ENCODE measurements at places on chromosomes 2 and 18.

DNA sequence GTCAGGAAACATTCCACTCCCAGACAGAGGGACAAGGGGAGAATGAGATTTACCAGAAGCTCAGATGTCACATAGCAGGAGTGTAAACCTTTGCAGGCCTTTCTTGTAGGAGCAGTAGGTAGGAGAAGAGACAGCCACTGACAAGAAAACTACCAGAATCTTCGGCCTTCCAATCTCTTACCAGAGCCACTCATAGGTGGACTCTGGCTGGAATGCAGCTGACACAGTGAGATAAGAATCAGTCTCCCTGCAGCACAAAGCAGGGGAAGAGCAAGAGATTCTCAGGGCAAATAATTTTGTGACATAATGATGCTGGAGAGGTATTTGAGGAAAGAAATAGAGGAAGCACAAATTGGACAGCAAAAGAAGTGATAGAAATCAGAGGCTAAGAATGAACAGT lies 1534.5 kb downstream of the DPP10 start:
- no peak for DNase-seq

GRCh38 chr18:8776013-8776943 lies 70.9 kb downstream of the MTCL1 start:
- DNase-seq: no peak

GRCh38 chr2:26807788-26808460 lies 22.1 kb downstream of the CENPA start:
- peak; percentile 9 for DNase-seq

- no peak for DNase-seq
These were observed 72.2 kb downstream of the CELF4 start for GRCh38 chr18:37493352-37493935.

DNA sequence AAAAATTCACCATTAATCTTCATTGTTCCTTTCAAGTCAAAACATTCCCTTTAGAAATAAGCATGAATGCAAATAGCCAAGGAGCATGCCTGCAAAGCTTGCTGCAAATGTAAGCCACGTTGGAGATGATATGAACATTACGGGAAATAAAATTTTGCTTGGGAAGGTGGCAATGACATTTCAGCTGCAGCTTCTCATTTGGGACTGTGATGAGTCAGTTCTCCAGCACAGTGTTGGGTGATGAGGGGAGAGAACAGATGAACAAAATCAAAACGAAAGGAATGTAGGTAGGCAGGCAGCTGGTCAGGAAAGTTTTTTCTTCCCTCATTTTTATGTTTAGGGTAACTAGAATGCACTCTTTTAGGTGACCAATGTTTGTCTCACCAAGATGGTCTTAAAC lies 65.3 kb upstream of the CHRNA1 start:
- no peak for DNase-seq

GRCh38 chr18:59001721-59002120 lies 137.0 kb downstream of the ZNF532 start:
- DNase-seq: no peak

GRCh38 chr2:173511942-173512341 lies 157.3 kb downstream of the CDCA7 start:
- no peak for DNase-seq

DNA sequence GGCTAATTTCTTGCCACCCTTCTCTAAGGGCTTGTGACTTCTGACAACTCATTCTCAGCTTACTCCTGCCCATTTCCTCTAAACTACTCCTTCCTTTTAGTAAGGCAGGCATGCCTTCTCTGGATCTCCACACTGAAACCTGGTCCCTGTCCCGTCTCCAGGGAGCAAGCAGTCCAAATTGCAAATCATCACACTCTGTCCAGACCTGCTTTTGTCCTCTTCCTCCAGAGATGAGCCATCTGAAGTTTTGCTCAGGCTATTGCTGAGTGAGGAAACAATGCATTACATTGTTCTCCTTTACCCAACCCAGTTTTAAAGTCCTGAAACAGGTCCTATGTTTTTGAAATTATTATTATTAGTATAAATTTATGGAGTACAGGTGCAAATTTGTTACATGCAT lies 57.3 kb downstream of the ARHGAP25 start:
- no peak for DNase-seq

DNA sequence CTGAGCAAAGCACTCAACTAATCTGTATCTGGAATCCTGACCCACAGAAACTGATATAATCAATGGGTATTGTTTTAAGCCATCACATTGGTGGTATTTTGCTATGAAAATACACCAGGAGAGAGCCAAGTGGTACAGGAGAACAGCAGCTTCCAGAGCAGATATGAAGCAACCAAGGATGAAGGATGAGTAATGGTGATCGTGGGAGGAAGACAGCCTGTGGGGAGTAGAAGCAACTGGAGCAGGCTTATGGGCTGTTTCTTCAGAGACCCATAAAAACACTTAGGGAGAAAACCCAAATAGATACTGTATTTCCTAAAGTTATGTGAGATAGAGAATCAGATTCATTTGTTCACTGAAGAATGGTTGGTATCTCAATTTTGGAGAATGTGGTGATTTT lies 330.8 kb downstream of the NUP35 start:
- no peak for DNase-seq

- no peak for DNase-seq
These were observed 26.6 kb upstream of the NAPG start for GRCh38 chr18:10499230-10499629.

DNA sequence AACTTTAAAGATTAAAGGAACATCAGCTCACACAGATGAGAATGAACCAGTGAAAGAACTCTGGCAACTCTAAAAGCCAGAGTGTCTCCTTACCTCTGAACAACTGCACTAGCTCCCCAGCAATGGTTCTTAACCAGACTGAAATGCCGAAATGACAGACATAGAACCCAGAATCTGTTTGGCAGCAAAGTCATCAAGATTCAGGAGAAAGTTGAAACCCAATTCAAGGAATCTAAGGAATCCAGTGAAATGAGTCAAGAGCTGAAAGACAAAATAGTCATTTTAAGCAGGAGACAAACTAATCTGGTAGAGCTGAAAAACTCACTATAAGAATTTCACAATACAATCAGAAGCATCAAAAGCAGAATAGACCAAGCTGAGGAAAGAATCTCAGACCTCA lies 72.0 kb downstream of the STRADB start:
- DNase-seq: no peak

GRCh38 chr2:233912691-233913423 lies 4.3 kb upstream of the TRPM8 start:
- no peak for DNase-seq

- DNase-seq: peak; percentile 23
These were observed 54.1 kb downstream of the CDC42EP3 start for GRCh38 chr2:37617119-37617892.

DNA sequence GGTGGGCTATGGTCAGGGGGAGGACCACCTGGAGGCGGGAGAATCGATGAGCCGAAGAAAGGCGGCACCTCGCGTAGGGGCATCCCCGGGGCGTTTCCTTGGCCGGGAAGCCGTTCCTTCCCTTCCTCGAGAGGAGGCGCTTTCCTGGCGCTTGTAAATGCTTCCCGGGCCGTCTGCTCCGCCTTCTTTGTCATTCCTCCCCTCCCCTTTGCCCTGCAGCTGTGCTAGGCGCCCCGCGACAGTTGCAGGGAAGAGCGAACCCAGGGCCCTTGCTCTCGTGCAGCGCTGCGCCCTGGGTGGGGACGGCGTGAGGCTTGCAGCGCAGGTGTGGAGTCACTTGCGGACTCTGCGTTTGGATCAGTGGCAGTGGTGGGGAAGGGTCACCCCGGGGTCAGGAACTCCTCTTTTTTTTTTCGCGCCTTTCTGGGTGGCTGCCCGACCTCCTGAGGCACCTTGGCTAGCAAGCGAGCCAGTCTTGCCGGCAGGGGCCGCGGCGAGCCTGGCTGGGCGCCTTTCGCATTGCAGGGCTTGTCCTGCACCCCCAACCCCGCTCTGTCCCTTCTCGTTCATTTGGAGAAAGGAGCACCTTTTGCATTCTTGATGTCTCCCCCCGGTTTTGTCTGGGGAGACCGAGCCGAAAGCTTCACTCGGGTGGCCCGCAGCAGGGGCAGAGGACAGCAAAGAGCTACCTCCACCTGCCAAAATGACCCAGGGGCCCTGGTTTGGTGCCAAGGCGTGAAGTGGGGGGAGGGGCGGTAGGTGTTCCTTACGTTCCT lies 858 bp downstream of the KCNS3 start:
- peak; percentile 52 for DNase-seq

- DNase-seq: no peak
These were observed 35.0 kb downstream of the SNED1 start for GRCh38 chr2:241033336-241033987.

DNA sequence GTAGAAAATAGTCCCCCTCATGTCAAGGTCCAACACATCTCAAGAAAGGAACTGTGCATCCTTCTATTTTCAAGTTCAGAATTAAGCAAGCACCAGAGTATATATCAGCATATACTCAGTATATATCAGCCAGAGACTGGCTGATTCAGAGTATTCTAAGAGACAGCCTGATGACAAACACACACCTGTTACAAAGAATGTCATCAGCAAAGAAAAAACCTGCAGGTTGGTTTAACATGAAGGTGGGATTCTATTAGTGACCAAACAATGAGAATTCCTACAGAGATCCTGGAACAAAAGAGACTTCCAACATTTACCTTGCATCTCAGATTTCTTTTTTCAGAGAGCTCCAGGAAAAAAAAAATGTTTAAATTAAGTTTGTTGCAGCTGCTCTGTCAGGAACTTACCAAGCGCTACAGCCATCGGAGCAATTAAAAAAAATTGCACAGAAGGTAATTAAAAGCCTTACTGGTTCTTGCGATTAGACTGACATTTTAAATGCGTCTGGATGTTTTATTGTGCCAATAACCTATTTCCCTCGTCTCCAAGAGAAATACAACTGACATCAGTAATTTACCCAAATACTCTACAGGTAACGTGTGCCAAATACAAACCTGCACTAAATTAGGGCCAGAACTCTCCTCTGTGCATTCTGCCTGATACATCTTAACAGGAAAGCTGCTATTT lies 218.1 kb downstream of the HNMT start:
- DNase-seq: peak; percentile 25

DNA sequence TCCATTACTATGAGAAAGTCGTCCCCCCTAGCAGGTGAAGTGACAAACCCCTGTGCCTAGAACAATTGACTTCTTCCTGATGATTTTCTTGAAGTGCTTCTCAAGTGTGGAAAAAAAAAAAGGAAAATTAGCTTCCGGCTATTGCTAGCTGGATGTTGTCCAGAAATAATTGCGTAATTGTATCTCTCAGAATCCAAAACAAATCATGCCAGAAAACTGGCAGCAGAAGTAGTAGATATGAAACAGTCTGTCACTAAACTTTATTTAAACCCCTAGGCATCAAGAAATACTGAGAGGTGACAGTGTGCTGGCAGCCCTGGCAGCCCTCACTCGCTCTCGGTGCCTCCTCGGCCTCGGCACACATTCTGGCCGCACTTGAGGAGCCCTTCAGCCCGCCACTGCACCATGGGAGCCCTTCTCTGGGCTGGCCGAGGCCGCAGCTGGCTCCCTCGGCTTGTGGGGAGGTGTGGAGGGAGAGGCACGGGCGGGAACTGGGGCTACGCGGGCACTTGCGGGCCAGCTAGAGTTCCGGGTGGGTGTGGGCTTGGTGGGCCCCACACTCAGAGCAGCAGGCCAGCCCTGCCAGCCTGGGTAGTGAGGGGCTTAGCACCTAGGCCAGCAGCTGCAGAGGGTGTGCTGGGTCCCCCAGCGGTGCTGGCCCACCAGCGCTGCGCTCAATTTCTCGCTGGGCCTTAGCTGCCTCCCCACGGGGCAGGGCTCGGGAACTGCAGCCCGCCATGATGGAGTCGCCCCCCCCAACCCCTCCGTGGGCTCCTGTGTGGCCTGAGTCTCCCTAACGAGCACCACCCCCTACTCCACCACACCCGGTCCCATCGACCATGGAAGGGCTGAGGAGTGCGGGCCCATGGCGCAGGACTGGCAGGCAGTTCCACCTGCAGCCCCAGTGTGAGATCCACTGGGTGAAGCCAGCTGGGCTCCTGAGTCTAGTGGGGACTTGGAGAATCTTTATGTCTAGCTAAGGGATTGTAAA lies 80.5 kb upstream of the ABCA12 start:
- DNase-seq: peak; percentile 38

GRCh38 chr2:129733041-129733440 lies 246.4 kb upstream of the RAB6C start:
- no peak for DNase-seq

- DNase-seq: no peak
These were observed 56.7 kb downstream of the SF3B1 start for GRCh38 chr2:197378086-197378485.

DNA sequence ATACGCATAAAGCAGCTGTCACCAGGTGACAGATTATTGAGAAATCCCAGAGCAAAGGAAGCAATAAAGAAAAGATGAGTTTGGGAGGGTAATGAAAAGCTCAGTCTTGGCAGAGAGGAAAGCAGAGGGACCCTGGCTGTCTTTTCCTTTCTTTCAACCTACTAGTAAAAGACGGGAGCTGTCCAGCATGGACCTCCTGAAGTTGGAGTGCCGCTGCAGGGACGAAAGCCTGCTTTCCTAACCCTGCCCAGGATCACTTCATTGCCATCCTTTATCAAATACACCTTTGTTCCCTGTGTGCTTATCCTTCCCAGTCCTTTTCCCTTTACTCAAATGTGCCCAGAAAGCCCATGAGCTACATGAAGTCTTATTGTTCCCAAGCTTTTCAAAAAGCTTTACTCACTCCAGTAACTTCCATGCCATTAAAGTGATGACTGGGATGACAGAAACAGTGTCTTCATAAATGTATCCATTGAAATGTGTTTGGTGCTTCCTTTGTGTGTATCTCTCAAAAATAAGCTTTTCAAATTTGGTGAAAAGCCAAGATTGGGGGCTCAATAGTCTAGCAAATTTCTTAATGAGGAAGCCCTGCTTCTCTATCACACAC lies 3.7 kb upstream of the SPR start:
- DNase-seq: no peak

- no peak for DNase-seq
These were observed 264.9 kb downstream of the MREG start for GRCh38 chr2:215748446-215748845.

DNA sequence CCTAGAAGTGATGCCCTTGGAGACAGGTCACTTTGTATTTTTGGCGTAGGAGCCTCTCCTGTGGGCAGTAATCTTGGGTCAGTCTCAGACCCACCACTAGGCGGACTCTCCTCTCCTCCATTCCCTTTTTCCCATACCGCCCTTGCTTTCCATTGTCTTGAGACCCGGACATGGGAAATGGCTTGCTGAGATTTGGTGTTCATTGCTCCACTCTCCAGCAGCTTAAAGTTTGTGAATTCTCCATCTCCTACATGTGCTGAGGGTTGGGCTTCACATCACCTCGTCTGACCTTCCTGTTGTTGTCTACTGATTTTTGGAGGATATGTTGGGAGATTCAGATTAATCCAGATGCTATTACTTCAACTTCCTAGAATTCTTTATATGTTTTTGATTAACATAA lies 159.2 kb upstream of the RAB12 start:
- no peak for DNase-seq

DNA sequence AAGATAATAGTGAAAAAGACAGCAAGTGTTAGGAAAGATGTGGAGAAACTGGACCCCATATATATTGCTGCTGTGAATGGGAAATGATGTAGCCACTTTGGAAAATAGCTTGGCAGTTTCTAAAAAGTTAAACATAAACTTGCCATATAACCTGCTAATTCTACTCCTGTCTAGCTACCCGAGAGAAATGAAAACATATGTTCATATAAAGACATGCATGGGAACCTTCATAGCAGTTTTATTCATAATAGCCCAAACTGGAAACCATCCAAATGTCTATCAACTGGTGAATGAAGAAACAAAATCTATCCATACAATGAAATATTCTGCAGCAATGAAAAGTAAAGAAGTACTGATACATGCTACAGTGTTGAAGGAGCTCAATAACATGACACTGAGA lies 50.4 kb upstream of the NABP1 start:
- no peak for DNase-seq

- no peak for DNase-seq
These were observed 866.0 kb upstream of the ACVR2A start for GRCh38 chr2:146978577-146979555.
